ENCODE measurements at places on chromosomes 4 and X.
A peak's percentile ranks its signal among the peaks of the same experiment; 100 is the strongest.

GRCh38 chrX:9948406-9948805 is 18.8 kb upstream of the CLDN34 start:
- no peak for DNase-seq

DNA sequence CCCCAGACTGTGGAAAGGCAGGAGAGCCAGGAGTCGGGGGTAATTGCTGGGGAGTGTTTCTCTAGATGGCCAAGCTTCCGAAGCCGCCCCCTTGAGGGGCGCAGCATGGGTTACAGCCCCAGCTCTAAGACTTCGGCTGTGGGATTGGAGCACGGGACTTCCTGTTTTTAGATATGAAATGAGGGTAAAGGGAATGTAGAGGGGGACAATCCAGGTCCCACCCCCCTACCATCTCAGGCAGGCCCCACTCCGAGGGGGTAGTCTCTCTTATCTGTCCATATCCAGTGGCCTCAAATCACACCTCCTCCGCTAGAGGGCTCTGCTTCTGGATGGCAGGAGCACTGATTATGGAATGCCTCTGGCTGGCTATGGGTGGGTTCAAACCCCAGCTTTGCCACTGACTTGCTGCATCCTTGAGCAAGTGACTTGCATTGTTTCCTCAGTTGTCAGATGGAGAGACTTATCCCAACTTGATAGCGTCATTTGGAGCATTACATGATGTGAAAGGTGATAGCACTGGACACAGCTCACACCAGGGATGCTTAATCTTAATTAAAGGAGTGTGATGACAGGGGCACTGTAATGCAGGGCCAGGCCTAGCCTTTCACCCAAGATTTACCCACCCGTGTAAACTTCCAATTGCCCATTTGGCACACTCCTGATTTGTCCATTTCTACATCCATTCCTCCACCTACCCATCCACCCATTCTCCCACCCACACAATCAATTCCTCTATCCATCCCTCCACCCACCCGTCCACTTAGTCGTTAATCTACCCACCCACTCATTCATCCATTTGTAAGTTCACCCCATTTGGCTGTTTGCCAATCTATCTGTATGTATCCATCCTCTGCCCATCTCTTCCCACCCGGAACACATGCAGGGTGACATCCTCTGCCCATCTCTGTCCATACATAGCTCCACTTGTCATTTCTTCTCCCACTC is 848 bp upstream of the KCND1 start:
- DNase-seq, result peak; percentile 2

DNA sequence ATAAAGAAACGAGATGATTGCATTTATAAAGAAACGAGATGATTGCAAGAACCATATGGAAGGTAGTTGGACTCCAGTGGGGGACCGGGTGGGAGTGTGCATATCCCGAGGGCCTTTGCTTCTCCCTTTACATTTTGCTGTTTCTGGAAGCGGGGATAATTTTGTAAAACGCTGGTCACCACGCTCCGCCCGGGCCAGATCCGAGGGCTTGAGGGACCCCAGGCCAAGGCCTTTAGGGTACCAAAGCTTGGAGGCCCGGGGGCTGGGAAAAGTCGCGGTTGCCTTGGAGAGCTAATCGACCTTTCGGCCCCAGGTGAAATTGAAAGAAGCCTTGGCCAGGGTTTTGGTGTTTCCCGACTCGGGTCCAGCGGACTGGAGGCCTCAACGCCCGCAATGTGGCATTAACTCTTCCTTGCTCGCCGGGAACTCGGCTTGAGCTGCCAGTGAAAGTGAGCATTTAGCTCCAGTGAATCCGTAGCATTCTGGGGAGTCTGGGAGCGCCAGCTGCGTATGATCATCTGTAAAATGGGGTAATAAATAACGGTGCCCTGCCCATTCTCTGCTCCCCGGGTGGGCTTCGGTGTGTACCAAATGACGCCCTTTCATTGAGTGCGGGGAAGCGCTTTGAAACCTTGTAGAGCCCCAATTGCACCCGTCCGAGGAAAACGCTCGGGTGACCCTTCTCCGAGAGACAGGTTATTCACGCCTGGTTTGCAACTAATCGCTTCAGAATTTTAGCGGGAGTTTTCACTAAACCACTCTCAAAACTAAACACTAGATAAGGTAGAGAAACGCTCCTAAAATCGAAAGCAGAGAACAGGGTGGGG is 4.5 kb downstream of the NKX3-2 start:
- DNase-seq, result no peak

- DNase-seq, result no peak
Measured at GRCh38 chr4:41452484-41453225, 85.3 kb upstream of the LIMCH1 start.

DNA sequence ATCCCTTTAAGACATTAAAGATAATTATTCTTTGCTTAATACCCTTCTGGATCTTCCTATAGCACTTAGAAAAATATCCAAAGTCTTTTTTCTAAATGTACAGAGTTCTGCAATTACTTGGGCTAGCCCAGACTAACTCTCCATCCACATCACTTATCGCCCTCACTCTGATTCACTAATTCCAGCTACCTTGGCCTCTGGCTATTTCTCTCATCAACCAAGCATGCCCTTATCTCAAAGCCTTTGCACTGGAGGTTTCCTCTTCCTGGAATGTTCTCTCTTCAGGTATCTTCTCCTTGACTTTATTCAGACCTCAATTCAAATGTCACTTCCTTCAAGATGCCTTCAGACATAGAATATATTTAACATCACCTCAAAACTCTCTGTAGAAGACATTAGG is 345.1 kb upstream of the SMIM31 start:
- DNase-seq, result no peak

Data from effector CD8-positive, alpha-beta T cell (primary cell).